Activated B cell treated with CpG ODN at 0.5 μM for 24 hours (primary cell): ENCODE measurements at places on chromosomes 2 and 18.
A peak's percentile ranks its signal among the peaks of the same experiment; 100 is the strongest.

- peaks cover 6% of the 10 kb centered on the region for H3K36me3 ChIP-seq
- peaks cover 3% of the 10 kb centered on the region for H3K4me1 ChIP-seq
- no peaks in the 10 kb centered on the region for H3K27me3 ChIP-seq
- no peak overlapping the region for H3K27ac ChIP-seq
- no peak for DNase-seq
Measured at GRCh38 chr2:168097431-168097830, 150.0 kb downstream of the STK39 start.

DNA sequence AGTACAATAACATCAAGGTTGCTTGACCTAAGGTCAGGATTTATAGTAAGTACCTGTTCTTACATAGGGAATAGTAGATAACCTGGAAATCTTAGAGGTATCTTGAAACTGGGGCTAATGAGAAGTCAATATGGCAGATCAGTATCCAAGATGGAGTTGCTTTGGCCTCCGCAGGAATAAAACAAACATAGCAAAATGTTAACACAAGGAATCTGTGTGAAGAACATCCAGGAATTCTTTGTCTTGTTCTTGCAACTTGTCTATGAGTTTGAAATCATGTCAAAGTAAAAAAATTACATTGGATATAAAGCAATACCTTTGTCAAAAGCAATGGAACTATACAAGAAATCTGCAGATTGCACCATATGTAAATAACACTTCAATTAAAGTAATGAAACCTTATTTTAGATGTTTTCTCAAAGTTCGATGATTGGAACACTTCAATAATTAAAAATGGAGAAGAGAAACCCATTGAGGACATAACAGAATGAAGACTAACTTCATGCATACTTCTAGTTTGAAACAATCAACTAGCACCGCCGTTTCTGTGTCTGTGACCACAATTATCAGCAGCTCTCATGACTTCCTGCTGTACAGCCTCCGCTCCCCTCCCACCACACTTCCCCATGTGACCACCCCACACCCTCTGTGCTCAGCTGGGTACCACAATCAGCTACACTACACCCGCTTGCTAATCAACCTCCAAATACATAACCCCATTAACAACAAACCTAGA, 27.6 kb downstream of the C2orf76 start:
- H3K36me3 ChIP-seq = no peaks in the 10 kb centered on the region
- peak overlapping the region; percentile 29 for H3K4me3 ChIP-seq
- peaks cover 31% of the 10 kb centered on the region for H3K4me1 ChIP-seq

- H3K27me3 ChIP-seq = no peaks in the 10 kb centered on the region
- no peak for DNase-seq
- H3K36me3 ChIP-seq = peaks cover 7% of the 10 kb centered on the region
Measured at GRCh38 chr2:62140426-62141141, 55.3 kb upstream of the B3GNT2 start.

- peaks cover 75% of the 10 kb centered on the region for H3K27me3 ChIP-seq
- H3K4me3 ChIP-seq = no peak overlapping the region
- peaks cover 47% of the 10 kb centered on the region for H3K4me1 ChIP-seq
- DNase-seq = no peak
Measured at GRCh38 chr18:57438743-57439608, 3.8 kb downstream of the ONECUT2 start.

GRCh38 chr18:49476664-49477411, 10.2 kb downstream of the C18orf32 start:
- H3K27ac ChIP-seq = peak overlapping the region; percentile 12
- DNase-seq = no peak
- no peaks in the 10 kb centered on the region for H3K27me3 ChIP-seq
- H3K4me3 ChIP-seq = no peak overlapping the region
- peaks cover 38% of the 10 kb centered on the region for H3K36me3 ChIP-seq

DNA sequence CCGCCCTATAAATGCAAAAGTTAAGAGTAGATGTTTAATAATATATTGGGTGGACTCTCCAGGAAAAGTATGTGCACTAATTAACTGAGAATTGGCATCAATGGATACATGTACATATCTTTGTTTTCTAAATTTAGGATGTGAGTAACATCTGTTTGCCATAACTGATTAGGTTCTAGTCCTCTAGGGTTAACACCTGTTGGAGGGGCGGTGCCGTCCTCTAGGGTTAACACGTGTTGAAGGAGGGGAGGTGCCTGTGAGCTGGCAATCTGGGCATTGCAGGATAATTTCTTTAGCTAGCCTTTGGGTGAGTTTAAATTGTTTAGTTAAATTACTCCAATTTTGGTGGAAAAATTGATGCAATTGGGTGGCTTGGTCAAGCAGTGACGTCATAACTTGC, 30.9 kb downstream of the HTR2B start:
- H3K27ac ChIP-seq = no peak overlapping the region
- no peak for DNase-seq
- H3K36me3 ChIP-seq = peaks cover 89% of the 10 kb centered on the region
- H3K27me3 ChIP-seq = no peaks in the 10 kb centered on the region
- no peak overlapping the region for H3K4me3 ChIP-seq

DNA sequence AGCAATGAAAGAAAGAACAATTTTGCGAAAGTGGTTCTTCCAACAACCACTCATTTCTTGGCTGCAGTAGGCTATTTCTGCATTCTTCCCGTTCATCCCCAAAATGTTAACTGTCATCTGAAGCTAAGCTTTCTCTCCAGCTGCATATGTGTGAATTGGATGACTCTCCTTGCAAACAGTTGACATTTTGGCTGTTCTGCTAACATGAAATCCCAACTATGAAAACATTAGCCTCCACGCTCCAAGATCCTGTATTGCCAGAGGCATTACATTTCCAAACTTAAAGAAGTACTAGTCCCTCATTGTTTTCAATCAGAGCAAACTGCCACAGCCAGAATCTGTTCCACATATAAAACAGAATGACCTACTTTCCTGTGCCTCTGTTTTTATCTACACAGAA, 88.5 kb downstream of the TGIF1 start:
- no peaks in the 10 kb centered on the region for H3K36me3 ChIP-seq
- H3K27me3 ChIP-seq = no peaks in the 10 kb centered on the region
- H3K4me1 ChIP-seq = peaks cover 14% of the 10 kb centered on the region
- no peak overlapping the region for H3K4me3 ChIP-seq
- no peak overlapping the region for H3K27ac ChIP-seq

DNA sequence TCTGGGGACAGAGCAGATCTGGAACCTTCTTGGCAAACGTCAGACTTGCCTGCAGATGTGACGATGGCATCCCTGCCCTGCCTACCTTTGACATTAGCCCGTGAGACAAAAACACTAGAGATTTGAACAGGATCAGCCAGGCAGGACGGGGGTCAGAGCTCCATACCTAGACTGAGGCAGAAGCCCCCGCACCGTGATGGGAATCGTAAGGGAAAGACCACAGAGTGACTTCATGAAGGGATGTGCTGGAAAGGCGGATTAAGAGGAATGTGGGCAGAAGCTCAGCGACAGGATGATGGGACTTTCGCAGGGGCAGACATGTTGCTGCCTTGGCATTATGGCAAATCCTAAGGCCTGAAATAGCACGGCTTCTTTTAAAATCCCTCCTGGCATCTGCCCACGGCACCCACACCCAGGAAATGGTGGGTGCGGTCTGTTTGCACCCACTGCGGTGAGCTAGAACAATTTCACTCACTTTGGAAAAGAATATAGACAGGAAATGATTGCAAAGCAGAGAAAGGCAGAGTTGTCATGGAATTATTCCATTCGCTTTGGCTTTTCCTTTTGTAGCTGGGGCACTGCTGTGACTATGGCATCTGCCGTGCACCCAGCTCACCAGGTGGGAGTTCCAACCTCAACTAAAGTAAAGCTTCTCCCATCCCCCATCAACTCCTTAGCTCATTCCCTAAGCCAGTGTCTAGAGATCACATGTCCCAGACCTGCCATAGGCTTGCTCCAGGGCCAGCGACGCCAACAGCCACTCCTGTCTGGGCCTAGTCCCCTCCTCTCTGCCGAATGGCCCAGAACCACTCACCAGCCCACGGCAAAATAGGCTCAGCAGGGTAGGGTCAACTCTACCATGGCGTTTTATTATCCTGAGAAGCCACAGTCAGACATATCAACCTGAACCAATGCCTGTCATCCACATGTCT, 112.7 kb upstream of the NPAS2 start:
- DNase-seq = no peak
- H3K27me3 ChIP-seq = peaks cover 10% of the 10 kb centered on the region
- H3K4me3 ChIP-seq = no peak overlapping the region

- H3K36me3 ChIP-seq = no peaks in the 10 kb centered on the region
- no peak for DNase-seq
- H3K4me1 ChIP-seq = no peaks in the 10 kb centered on the region
- no peak overlapping the region for H3K4me3 ChIP-seq
Measured at GRCh38 chr2:157911750-157912149, 35.6 kb upstream of the ACVR1 start.

GRCh38 chr18:43877616-43878321, 600.5 kb upstream of the SYT4 start:
- no peaks in the 10 kb centered on the region for H3K27me3 ChIP-seq
- H3K27ac ChIP-seq = no peak overlapping the region
- H3K4me1 ChIP-seq = no peaks in the 10 kb centered on the region
- H3K4me3 ChIP-seq = no peak overlapping the region
- DNase-seq = no peak

- no peaks in the 10 kb centered on the region for H3K4me1 ChIP-seq
- no peak overlapping the region for H3K4me3 ChIP-seq
- no peak for DNase-seq
- peaks cover 14% of the 10 kb centered on the region for H3K27me3 ChIP-seq
- H3K36me3 ChIP-seq = no peaks in the 10 kb centered on the region
Measured at GRCh38 chr2:217045700-217046475, 186.0 kb upstream of the TNP1 start.

GRCh38 chr18:39371996-39372395, 1806.4 kb upstream of the CELF4 start:
- no peak for DNase-seq
- H3K4me1 ChIP-seq = no peaks in the 10 kb centered on the region
- no peaks in the 10 kb centered on the region for H3K36me3 ChIP-seq

- no peak overlapping the region for H3K4me3 ChIP-seq
- H3K27me3 ChIP-seq = peaks cover 2% of the 10 kb centered on the region
- H3K4me1 ChIP-seq = peaks cover 17% of the 10 kb centered on the region
- H3K27ac ChIP-seq = no peak overlapping the region
- DNase-seq = no peak
Measured at GRCh38 chr2:191202209-191202721, 42.9 kb upstream of the MYO1B start.

GRCh38 chr2:199485732-199486335, 28.1 kb upstream of the SATB2 start:
- H3K36me3 ChIP-seq = no peaks in the 10 kb centered on the region
- H3K4me1 ChIP-seq = no peaks in the 10 kb centered on the region
- no peak overlapping the region for H3K27ac ChIP-seq
- H3K27me3 ChIP-seq = peaks cover 11% of the 10 kb centered on the region
- no peak overlapping the region for H3K4me3 ChIP-seq
- no peak for DNase-seq

GRCh38 chr2:2663401-2664036, 332.4 kb upstream of the MYT1L start:
- DNase-seq = no peak
- no peaks in the 10 kb centered on the region for H3K36me3 ChIP-seq
- no peak overlapping the region for H3K4me3 ChIP-seq

DNA sequence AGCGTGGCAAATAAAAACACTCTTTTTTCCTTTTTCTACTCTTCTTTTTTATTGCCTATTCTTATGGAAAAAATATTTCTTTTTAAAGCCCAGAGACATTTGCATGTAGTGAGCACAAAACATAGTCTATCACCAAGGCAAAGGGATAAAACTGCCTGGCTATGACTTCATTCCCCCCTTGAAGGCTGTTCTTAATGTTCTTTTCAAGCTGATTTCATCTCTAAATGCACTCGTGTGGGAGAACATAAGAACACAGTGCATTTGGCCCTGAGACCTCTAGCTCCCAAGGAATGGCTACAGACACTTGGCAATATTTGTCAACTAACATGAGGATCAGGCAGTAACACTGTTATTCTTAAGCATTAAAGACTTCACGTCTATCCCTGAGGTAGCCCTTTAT, 17.4 kb upstream of the DNAJC10 start:
- H3K27ac ChIP-seq = no peak overlapping the region
- H3K4me3 ChIP-seq = no peak overlapping the region
- no peaks in the 10 kb centered on the region for H3K4me1 ChIP-seq
- H3K36me3 ChIP-seq = no peaks in the 10 kb centered on the region
- DNase-seq = no peak

GRCh38 chr18:33873112-33873511, 295.1 kb downstream of the ASXL3 start:
- H3K4me1 ChIP-seq = no peaks in the 10 kb centered on the region
- no peak overlapping the region for H3K4me3 ChIP-seq
- DNase-seq = no peak

- H3K27me3 ChIP-seq = peaks cover 1% of the 10 kb centered on the region
- H3K36me3 ChIP-seq = no peaks in the 10 kb centered on the region
- H3K4me1 ChIP-seq = no peaks in the 10 kb centered on the region
- no peak overlapping the region for H3K4me3 ChIP-seq
- H3K27ac ChIP-seq = no peak overlapping the region
Measured at GRCh38 chr2:226338825-226339224, 460.8 kb downstream of the IRS1 start.

GRCh38 chr2:105321875-105322646, 7.5 kb downstream of the TGFBRAP1 start:
- H3K4me1 ChIP-seq = peaks cover 34% of the 10 kb centered on the region
- peaks cover 7% of the 10 kb centered on the region for H3K36me3 ChIP-seq
- DNase-seq = no peak
- H3K4me3 ChIP-seq = no peak overlapping the region
- H3K27me3 ChIP-seq = no peaks in the 10 kb centered on the region

DNA sequence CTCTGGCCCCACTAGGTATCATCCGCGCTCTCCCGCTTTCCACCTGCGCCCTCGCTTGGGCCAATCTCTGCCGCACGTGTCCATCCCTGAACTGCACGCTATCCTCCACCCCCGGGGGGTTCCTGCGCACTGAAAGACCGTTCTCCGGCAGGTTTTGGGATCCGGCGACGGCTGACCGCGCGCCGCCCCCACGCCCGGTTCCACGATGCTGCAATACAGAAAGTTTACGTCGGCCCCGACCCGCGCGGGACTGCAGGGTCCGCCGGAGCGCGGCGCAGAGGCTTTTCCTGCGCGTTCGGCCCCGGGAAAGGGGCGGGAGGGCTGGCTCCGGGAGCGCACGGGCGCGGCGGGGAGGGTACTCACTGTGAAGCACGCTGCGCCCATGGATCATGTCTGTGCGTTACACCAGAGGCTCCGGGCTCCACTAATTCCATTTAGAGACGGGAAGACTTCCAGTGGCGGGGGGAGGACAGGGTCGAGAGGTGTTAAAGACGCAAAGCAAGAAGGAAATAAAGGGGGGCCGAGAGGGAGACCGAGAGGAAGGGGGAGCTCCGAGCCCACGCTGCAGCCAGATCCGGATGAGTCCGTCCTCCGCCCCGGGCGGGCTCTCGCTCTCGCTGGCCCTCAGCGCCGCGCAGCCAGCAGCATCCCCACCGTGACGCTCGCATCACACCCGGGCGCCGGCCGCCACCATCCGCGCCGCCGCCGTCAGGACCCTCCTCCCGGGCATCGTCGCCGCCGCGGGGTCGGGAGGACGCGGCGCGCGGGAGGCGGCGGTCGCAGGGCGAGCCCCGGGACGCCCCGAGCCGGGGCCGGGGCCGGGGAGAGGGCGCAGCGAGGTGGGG, 664 bp downstream of the NETO1 start:
- peak overlapping the region; percentile 84 for H3K4me3 ChIP-seq
- peaks cover 17% of the 10 kb centered on the region for H3K4me1 ChIP-seq
- DNase-seq = peak; percentile 24
- peak overlapping the region; percentile 57 for H3K27ac ChIP-seq
